ENCODE measurements at places on chromosomes 12 and 14.

DNA sequence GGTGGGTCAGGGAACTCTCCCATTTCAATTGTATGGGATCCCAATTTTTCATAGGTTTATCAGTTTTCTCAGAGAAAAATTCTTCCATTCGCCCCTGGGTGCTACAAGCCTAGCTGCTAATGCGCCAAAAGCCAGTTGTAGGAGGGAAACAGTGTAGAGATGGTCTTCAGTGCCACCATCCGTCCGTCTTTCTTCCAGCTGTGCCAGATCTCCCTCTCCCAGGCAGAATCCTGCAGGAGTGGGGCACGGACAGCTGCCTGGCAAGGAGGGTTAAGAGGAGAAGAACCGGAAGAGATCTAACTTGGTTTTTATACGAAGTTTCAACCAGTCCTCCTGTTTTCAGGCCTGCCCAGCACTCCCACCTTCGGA is 38.9 kb upstream of the FUT8 start:
- peak; percentile 71 for DNase-seq

GRCh38 chr12:103441437-103442181 is 54.2 kb downstream of the C12orf42 start:
- no peak for DNase-seq

GRCh38 chr14:75307700-75308379 is 29.2 kb downstream of the FOS start:
- DNase-seq: peak; percentile 92

GRCh38 chr12:93174048-93174447 is 203.7 kb upstream of the NUDT4 start:
- no peak for DNase-seq

DNA sequence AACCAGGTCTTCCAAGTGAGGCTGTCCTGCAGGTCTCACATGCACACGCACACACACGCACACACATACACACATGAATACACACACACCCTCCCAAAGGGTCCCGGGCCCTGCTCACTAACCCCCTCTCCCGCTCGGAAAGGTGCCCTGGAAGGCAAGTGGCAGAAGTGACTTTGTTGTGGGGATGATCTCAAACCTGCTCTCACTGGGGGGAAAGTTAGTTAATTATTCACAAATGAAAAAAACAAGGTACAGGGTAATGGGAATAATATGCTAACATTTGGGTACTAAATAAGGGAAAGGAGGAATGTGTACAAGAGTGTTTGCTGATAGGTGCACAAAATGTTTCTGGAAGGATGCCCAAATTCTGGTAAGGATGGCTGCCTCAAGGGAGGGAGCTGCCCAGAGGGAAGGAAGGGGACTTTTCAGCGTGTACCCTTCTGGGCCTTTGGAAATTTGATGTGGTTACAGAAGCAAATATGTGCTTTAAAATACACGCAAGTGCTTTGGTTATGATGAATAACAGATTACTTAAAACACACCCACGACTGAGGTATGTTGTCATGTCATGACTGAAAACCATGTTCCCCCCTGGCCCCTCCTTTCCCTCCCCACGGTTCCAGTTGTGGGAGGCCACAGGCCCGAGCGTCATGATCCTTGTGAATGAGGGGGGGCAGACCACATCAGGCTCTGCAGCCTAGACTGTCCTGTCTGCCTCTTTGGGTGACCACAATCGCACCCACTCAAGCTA is 43.3 kb upstream of the PLEKHG6 start:
- DNase-seq: peak; percentile 86

GRCh38 chr14:86203843-86204242 is 673.9 kb downstream of the FLRT2 start:
- peak; percentile 45 for DNase-seq

GRCh38 chr12:26346736-26347135 is 151.4 kb downstream of the SSPN start:
- no peak for DNase-seq

GRCh38 chr12:45268672-45269411 is 52.9 kb downstream of the ANO6 start:
- peak; percentile 78 for DNase-seq

Data from DMS79 treated with DMSO at 0.1 percent for 48 hours (cell line).